ENCODE measurements at places on chromosomes 5 and 9.
A peak's percentile ranks its signal among the peaks of the same experiment; 100 is the strongest.

DNA sequence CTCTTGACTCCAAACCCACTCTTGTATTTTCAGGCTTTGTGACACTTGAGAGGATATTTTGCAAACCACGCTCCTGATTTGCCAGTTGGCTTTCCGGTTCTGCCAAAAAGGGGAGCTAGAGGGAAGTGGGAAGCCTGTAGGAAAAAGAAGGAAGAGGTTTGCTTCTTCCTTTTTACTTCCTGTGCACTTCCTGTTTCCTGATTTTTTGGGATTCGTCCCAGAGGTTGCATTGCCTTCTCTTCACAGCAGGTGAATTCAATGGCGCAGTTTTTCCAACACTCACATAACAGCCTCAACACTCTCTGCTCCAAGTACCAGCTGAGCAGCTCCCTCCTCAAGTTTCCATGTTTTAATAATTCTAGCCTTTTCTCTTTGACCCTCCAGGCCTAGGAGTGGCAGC is 47.7 kb downstream of the SLC24A2 start:
- DNase-seq, result no peak

- no peak for DNase-seq
Observed at GRCh38 chr5:106755066-106755465, 915.7 kb downstream of the EFNA5 start.

- DNase-seq, result no peak
Observed at GRCh38 chr9:99491408-99492158, 269.5 kb downstream of the SEC61B start.

DNA sequence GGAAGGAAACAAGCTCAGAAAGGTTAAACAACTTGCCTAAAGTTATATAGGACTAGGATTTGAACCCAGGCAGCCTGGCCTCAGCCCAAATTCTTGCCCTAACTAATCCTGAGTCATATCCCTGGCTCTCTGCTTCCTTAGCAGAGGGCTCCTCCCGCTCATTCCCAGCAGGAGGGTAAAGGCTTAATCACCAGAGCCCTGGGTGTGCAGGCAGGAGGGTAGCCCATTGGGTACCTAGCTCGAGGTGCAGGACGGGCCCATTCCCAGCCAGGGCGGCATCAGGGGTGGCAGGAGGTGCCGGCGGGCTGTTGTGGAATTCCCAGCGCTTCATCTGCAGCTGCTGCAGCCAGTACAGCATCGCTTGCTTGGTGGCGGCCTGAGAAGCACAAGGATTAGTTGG is 3.9 kb downstream of the TBC1D2 start:
- peak; percentile 74 for DNase-seq

GRCh38 chr5:140388052-140388451 is 13.6 kb upstream of the ANKHD1 start:
- no peak for DNase-seq

DNA sequence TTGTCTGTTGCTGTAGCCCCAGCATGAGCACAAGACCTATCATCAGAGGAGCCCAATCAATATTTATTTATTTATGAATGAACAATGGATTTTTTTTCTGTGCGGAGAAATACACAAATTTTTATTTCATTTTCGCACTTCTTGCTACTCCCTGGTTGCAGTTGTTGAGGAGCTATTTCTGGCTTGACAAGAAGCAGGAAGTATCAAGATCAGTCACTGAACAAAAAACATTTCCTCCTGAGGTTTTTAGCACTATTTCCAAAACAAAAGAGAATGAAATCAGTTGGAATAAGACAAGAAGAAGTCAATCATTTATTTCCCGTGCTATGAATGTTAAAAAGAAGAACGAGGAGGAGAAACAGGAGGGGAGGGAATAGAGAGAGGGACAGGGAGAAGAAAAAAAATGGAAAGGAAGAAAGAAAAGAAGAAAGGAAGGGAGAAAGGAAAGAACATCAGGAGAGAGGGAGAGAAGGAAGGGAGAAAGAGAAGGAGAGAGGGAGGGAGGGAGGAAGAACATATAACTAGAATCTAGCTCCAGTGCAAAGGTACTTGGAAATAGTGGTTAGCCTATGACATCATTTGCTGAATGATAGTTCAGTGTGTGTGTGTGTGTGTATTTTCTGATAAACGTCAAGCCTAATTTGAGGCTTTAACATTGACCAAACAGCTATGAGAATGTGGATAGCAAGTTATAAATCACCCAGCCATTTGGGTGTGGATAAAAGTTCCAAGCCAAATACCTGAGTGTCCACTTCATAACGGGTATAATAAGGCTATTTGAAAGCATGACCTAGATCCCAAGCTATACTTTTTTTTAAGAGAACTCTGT is 586.0 kb downstream of the EBF1 start:
- no peak for DNase-seq

Measured in HS-5 (cell line).